ENCODE measurements at places on chromosomes 4 and X.

- DNase-seq = no peak
These were observed 906 bp downstream of the DKK2 start for GRCh38 chr4:107034996-107035818.

- DNase-seq = no peak
These were observed 76.6 kb downstream of the HTRA3 start for GRCh38 chr4:8345946-8346814.

- no peak for DNase-seq
These were observed 349.4 kb downstream of the ARHGAP24 start for GRCh38 chr4:85824166-85824945.

GRCh38 chr4:145821766-145822165, 116.9 kb downstream of the ZNF827 start:
- no peak for DNase-seq

GRCh38 chr4:176817204-176817603, 24.5 kb upstream of the VEGFC start:
- no peak for DNase-seq

GRCh38 chr4:25535278-25535677, 120.4 kb upstream of the SLC34A2 start:
- DNase-seq = no peak

DNA sequence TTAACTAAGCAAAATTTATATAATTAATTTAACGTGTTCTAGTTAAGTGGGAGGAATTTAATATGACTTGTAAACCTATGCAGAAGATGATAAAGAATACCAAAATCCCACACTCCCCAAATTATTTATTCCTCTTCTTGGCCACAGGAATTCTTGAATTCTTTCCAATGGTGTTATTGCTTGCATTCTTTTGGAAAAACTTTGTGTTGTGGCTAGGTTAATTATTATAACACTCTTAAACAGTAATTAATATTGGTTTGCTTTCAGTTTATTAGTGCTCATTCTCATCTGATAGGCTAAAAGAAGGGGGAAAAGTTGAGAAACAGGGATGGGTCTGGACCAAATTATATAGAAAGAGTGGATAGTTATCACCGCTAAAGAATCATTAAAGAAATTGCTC, 141.5 kb upstream of the PABPC4L start:
- DNase-seq = no peak

- no peak for DNase-seq
These were observed 297.8 kb downstream of the RAPGEF2 start for GRCh38 chr4:159400558-159401225.

DNA sequence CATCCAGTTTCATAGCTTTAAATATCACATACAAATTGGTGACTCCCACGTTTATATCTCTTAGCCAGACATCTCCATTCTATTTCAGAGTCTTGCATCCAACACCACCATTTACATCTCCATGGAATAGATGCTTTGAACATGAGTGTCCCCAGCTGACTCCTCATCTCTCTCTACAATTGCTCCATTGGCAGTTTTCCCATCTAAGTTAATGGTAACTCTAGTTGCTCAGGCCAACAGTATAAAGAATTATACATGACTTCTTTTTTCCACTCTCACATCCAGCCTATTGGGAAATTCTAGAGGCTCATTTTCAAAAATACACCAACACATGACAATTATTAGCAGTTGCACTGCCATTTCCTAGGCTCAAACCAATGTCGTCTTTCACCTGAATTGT, 388.2 kb downstream of the STIM2 start:
- DNase-seq = peak; percentile 14

- no peak for DNase-seq
These were observed 6.0 kb upstream of the BTC start for GRCh38 chr4:74800310-74800709.

GRCh38 chr4:80073473-80074008, 512 bp upstream of the ANTXR2 start:
- DNase-seq = no peak

GRCh38 chr4:131547506-131547981, 1601.5 kb upstream of the PCDH10 start:
- DNase-seq = no peak

- no peak for DNase-seq
These were observed 7.6 kb upstream of the SYTL5 start for GRCh38 chrX:37998586-37999262.

DNA sequence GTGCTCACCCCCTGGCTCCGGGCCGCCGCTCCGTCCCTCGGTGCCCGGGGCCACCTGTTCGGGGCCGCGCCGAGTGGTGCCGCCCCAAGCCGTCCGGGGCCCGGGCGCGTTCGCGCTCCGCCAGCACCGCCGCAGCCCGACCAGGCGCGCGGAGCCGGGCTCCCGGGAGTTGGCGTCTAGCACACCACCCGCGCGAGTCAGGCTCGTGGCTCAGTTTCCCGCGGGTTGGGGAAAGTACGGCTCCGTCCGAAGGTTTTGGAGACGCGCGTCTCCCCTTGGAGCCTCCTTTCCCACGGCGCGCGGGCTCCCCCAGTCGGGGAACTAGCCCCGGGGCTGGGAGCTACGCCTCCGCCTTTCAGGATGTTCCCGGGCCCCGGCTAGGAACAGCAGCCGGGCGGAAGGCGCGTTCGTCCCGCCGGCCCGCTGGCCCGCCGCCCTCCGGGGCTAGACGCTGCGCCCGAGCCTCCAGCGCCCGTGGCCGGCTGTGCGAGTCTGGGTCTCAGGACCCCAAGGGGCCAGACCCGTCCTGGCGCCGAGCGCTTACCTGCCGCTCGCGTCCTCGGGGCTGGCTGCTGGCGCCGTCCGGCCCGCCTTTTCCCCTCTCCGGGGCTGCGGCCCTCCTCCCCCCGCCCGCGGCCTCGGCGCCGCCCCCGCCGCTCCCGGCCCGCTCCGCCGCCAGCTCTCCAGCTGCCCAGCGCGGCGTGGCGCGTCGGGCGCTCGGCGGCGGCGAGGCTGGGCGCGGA, at the start of gene ADGRG2:
ADGRG2 (minus strand) TSS at position 571 of the 743 bp plus-strand sequence. CDS start 53,634 bp downstream, outside the sequence.
- no peak for DNase-seq

DNA sequence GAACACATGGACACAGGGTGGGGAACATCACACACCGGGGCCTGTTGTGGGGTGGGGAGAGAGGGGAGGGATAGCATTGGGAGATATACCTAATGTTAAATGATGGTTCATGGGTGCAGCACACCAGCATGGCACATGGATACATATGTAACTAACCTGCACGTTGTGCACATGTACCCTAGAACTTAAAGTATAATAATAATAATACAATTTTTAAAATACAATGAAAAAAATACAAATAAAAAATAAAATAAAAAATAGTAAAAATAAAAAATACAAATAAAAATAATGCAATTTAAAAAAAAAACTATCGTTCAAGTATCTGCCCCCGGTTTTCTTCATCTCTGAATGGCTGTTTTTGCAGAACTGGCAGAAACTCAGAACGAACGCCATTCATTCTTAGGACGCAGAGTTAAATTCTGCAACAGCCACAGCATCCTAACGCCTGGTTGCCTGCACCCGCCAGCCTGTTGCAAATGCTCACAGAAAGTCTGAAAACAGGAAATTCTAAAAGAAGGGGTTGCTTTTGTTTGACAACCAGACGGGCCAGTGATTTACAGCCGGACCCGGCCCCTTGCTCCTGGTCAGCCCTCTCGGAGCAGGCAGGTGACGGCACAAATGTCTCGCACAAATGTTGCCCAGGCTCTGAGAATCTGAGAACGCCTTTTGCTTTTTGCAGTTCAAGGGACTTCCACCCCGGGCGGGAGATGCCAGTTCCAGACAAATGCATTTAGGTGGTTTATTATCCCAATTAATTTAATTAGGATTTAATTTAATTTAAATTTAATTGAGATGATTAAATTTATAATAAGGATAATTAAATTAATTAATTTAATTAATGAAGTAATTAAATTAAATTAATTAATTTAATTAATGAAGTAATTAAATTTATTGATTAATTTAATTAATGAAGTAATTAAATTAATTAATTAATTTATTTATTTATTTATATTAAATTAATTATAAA, 47.8 kb downstream of the CRLF2 start:
- DNase-seq = no peak

DNA sequence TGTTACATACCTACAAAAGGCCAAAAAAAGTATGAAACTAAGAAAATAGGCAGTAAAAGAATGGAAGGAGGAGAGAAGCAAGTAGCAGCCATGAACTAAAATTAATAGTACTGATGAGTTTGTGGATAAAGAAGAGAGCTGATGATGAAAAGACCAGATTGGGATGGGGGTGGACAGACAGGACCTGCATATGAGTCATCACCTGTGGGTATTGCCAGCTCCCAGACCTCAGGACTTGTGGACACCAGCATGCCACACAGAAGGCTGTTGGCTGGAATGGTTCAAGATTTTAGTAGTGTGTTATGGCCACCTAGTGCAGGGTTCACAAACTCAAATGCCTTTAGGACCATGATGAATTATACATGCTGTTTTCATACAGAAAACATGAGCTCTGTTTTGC, 58.9 kb downstream of the ARX start:
- no peak for DNase-seq

DNA sequence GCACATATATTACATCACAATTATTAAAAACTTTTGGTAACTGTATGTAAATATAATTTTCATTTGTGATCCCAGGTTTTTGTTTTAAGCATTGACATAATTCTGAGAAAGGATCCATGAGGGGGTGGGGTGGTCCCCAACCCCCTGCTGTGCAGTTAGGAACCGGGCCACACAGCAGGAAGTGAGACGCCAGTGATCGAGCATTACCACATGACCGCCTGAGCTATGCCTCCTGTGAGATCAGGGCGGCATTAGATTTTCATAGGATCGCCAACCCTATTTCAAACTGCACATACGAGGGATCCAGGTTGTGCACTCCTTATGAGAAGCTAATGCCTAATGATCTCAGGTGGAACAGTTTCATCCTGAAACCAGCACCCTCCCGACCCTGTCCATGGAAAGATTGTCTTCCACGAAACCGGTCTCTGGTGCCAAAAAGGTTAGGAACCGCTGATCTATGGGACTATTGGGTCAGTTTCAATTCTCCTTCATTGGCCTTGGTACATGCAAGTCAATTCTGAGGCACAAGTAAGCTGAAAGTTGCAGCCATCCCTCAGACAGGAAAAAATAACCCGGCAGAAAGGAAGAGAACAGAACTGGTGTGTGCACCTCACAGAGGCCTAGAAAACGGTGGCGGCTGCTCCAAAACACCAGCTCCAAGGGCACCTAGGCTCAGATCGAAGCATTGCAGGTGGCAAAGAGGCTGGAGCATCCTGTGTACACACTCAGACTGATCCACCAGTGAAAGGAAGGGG, 7.0 kb upstream of the TMSB4X start:
- no peak for DNase-seq

GRCh38 chr4:31194823-31195222, 474.7 kb downstream of the PCDH7 start:
- no peak for DNase-seq

DNA sequence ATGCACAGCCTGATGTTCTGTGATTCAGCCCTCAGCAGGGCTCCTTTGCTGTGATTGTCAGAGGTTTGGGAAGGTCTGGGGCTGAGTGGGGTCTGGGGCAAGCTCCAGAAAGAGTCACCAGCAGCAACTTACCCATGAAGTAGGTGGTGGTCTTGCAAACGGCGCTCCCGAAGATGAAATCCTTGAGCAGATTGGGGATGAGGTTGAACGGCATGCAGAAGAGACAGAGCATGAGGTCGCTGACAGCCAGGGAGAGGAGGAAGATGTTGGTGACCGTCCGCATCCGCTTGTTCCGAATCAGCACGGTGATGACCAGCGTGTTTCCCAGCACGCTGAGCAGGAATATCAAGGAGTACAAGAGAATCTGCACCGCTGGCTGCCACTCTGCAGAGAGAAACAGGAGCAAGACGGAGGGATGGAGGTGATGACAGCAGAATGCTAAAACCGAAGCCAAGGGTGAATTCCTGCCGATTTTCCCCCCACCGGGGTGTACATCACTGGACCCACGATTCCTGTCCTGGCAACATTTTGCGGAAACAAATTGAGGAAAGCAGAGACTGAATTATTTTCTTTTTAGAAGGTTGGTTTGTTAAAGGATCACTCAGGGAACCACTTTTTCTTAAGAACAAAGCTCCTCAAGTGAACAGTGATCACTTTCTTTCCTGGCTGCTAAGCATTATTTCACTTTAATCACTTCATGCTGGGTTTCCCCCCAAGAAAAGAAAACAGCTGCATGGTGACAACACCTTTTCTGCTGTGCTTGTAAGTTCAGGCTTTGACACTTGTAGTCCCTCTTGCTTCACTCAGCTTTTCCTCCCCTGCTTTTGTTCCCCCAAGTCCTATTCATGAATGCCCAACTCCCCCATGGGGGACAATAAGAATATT, 941 bp downstream of the CCKAR start:
- DNase-seq = no peak

GRCh38 chr4:77225022-77225421, 68.0 kb downstream of the CCNG2 start:
- DNase-seq = no peak

DNA sequence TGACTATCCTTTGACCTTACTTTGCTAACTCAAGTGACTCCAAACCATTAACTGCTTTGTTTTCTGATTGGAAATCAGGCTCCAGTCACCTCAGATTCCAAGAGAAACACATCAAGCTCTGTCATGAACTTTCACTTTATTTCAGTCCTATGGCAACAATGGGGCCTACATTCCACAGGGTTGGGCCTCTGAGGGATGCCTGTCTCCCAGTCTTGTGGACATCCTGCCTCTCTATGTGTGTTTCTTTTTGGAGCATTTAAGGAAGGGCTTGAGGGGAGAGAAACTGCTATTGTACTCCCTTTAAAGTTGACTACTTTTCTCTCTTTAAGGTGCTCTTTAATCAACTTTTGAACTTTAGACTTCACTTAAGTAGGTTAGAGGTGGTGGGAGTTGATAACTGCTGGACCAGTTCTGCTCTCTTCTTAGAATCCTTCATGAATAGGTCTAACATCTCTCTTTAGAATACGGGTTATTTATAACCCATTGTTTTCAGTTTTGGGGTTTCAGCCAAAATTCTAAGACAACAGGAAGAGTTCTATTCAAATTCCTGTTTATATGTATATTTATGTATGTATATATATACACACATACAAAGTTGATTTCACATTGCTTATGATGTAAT, 274.3 kb upstream of the NR3C2 start:
- no peak for DNase-seq

GRCh38 chrX:111695297-111695880, 14.4 kb downstream of the ALG13 start:
- no peak for DNase-seq

DNA sequence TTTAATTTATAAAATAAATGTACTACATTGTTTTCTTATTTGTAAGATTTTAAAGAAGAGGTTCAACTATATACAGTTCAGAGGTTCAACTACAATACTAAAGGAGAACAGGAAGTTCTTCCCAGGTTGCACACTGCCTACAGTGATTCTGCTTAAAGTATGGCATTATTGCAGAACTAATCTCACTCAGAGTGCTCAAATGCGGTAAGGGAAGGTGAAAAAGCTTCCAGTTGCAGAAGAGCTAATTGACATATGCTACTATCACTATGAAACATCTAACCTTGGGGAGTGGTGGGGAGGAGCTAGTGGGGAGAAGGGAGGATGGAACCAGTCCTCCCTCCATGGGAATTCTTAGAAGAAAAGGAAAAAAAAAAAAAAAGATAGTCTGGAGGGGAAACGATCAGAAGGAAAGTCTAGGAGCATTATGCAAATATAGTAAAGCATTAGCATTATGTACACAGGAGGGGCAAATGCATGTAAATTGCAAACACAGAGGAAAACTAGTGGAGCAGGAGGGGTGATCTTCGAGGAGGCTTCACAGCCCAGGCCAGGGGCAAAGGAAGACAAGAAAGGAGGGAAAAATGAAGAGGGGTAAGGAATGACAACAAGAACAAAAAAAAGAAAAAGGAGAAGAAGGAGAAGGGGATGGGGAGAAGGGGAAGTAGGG, 32.0 kb upstream of the MMAA start:
- DNase-seq = no peak

All from AG09319 (cell line).